Caki2 (cell line): ENCODE measurements at places on chromosomes 7 and 10. TPM values are rescaled to one million over a fixed set of nuclear protein-coding genes. Genes with fewer than 3 reads are reported as not detected.

DNA sequence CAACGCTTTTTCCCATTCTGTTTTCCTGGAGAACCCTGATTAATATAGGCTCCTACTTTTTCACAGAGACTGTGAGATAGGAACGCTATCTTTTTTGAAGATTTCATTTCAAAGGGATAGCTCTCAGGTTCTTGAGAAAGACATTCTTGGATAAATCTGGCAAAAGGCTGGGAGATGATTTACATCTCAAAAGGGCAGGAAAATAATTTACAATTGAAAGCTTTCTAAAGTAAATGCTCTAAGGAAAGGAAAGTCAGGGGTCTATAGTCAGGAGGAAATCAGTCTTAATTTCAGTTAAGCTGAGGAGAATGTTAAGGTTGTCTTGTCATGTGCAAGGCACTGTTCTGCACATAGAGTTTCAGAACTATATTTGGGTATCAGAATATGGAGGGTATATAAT, 278.8 kb downstream of the KIF20B start:
- DNase-seq: no peak

GRCh38 chr10:74543276-74543675, 283.1 kb upstream of the KAT6B start:
- DNase-seq: no peak

- no peak for DNase-seq
Observed at GRCh38 chr10:118330295-118331076, 11.6 kb downstream of the FAM204A start.

GRCh38 chr10:775245-776075, 86.0 kb upstream of the DIP2C start:
- peak; percentile 21 for DNase-seq

DNA sequence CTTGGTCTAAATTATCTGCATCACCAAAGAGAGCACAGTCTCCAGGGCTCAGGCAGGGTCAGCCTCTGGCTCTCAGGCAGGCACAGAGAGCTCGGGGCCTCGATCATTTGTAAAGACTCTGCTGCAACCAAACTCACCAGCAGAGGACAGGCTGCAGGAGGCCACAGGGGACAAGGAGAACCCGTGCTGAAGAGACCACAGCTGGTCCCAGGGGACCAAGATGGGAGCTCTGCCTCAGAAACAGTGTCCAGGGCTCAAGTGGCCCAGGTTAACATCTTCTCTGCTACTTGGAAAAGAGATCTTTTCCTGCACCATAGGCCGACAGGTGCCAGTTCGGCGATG, 543.2 kb downstream of the PTPRN2 start:
- DNase-seq: no peak

DNA sequence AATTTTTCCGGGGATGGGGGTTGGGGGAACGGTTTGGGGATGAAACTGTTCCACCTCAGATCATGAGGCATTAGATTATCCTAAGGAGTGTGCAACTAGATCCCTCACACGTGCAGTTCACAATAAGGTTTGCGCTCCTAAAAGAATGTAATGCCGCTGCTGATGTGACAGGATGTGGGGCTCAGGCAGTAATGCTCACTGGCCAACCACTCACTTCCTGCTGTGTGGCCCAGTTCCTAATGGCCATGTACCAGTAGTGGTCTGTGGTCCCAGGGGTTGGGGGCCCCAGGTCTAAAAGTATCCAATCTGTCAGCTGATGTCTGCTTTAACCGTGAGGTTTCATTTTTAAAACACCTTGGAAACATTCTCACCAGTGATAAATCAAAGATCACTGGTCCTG, 2.2 kb downstream of the STN1 start:
- DNase-seq: no peak

GRCh38 chr10:63666836-63667383, 145.7 kb downstream of the REEP3 start:
- DNase-seq: no peak

- DNase-seq: no peak
Observed at GRCh38 chr7:111997546-111997945, 208.7 kb downstream of the DOCK4 start.

DNA sequence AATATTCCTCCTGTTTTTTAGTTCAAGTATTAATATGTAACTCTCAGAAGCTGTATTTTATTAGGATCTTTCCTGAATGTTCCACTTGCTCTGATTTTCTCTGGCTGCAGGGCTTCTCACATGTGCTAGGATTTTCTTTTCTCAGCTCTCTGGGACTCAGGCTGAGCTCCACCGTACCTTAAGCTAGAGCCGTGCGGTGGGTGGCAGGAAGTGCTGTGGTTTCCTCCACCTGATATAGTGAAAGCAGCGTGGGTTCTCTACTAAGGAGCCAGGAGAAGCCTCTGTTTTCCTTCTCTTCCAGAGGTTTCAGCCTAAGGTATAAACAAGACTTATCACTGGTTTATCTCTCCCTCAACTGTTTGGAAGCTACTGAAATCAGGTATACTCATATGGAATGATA, 433.6 kb downstream of the NRG3 start:
- no peak for DNase-seq

GRCh38 chr7:130409067-130409711, 28.9 kb downstream of the CPA1 start:
- DNase-seq: no peak

GRCh38 chr10:113086282-113086681, 136.2 kb downstream of the TCF7L2 start:
- DNase-seq: no peak

Gene AHCYL2
- 3.9 and 7.2 TPM in 2 replicates for total RNA-seq
